ENCODE measurements at places on chromosomes 11 and 22.

GRCh38 chr11:64296830-64297698, 3.1 kb upstream of the CATSPERZ start:
- DNase-seq, result no peak

- no peak for DNase-seq
These were observed 786 bp upstream of the MCAM start for GRCh38 chr11:119317592-119318239.

DNA sequence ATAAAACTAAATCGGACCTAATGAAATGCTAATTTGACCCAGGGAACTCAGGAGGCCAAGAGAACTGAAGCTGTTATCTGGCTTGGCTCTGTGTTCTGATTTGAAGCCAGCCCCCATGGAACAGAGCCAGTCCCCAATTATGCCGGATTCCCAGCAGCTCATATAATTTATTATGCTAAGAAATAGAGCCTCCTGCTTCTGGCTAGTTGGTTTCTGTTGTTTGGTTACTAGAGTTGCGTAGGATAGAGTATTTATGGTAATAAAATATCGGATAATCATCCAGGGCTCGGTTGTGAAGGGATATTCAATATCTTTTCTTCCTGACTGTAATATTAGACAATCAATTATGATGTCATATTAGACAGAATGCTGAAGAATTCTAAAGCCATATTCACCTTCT, 120.4 kb upstream of the TTC12 start:
- peak; percentile 81 for DNase-seq

DNA sequence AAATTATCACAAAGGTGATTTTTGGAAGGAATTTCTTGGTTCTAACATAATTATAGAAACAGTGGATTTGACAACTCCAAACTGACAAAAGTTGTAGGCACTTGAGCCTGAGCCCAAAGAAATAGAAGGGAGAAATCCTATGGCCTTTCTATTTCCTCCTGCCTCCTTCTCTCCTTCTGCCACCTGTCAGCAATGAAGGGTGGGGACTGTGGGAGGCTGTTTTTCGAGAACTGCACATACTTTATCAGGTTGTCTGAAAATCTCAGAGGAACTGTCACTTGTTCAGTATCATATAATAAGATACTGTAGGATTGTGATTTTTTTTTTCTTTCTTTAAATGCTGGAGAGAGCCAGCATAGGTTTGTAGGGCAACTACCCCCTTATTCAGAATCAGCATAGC, 187.9 kb upstream of the SESN3 start:
- DNase-seq, result no peak

DNA sequence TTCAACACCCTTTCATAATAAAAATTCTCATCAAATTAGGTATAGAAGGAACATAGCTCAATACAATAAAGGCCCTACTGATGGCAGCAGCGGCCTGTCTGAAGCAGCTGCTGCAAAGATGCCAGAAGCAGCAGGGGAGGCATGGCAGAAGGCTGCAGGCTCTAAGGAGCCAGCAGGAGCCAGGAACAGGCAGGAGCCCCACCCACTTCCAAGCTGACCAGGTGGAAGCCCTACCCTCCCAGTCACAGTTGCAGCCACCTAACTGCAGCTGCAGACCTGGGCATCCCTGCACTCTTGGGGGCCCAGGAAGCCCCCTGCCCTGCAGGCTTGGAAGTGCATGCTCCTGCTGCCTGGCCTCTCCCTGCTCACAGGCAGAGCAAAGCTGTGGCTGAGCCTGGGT, 18.2 kb upstream of the OR6A2 start:
- no peak for DNase-seq

DNA sequence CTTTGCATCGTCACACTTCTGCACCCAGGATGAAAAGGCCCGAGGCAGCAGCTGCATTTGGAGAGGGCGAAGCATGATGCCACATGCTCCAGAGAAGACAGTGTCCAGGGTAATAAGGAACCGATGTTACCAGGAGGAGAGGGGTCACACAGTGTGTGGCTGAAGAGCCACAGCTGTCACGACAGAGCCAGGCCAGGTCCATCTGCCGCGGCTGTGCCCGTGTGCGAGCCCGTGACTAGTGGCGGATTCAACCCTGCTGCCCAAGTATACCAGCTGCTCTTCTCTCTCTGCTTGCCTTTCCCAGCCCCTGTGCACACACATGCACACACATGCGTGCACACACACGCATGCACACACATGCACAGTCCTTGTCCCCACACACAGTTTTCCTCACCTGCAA, 1432.5 kb downstream of the BRD1 start:
- DNase-seq, result no peak

Measured in right hindlimb (tissue), 1 donor.